Cardiac fibroblast (primary cell): ENCODE measurements at places on chromosomes 11 and 22.

- peak; percentile 22 for DNase-seq
Measured at GRCh38 chr11:5288108-5288905, 13.4 kb downstream of the OR51B4 start.

GRCh38 chr11:40732132-40732531, 727.3 kb downstream of the LRRC4C start:
- DNase-seq = no peak

DNA sequence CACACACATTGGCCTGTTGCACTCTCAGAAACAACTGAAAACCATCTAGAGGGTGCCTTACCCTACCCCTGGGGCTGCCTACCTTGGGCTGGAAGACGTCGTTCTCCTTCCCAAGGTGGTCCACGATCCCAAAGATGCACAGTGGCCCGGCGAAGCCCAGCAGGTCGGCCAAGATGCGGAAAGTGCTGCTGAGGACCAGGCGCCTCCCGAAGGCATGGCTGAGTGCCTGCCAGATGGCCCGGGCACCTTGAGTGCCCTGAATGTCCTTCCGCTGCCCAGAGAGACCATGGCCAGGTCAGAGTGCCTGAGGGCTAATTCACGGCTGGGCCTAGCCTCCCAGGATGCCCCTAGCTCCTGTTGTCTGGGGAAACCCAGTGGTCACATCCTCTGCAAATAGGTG, 16.2 kb downstream of the ABCC8 start:
- no peak for DNase-seq

GRCh38 chr11:35313760-35314153, 105.6 kb downstream of the SLC1A2 start:
- DNase-seq = no peak

DNA sequence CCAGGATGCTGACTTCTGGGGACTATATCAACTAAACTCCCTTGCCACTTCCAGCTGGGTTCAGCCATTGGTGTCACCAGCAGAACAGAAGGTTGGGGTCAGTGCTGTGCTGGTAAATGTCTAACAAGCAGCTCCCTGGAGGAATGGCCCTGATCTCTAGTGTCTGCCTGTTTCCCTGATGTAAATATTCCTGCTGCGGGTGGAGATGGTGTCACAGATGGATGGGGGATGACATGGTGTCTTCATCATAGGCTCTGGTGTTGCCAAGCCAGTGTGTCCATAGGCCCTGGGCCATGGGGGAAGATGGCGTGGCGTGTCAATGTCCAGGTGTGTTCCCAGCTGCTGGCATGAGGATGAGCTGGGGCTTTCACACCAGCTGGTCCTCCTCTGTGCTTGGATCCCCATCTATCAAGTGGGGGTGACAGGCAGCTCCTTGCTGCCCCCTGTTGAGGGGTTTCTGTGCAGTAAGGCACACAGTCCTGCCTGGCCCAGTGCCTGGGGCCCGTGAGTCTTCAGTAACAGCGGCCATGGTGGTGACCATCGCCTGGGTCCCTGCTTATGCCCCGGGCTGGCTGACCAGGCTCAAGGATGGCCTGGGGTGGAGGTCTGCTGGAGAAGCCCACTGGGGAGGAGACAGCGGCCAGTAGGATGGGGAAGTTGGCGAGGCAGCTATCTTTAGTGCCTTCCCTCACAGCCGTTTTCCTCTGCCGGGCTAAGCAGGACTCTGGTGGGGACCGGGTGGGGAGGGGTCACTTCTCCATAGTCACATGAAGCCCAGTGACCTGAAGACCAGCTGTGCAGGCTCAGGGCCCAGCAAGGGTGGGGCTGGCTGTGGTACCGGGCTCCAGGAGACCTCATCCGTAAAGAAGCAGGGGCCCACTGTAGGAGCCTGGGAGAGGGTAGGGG, 12.7 kb downstream of the RPL3 start:
- DNase-seq = peak; percentile 36

DNA sequence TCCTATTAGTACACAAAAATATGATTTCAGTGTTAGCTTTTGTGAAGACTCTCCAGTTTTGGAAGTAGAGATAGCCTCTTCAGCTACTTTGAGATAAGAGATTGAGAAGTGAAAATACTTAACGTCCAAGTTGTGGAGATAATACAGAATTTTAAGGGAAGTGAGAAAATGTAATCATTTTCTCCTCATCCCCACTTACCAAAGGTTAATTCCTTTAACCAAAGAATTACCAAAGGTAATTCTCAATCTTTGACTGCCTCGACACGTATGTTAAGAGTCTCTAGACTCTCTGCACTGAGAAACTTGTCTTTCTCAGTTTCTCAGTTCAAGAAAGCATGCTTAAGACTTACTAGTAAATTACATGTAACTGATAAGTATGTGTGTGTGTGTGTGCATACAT, 15.3 kb downstream of the C11orf54 start:
- no peak for DNase-seq

DNA sequence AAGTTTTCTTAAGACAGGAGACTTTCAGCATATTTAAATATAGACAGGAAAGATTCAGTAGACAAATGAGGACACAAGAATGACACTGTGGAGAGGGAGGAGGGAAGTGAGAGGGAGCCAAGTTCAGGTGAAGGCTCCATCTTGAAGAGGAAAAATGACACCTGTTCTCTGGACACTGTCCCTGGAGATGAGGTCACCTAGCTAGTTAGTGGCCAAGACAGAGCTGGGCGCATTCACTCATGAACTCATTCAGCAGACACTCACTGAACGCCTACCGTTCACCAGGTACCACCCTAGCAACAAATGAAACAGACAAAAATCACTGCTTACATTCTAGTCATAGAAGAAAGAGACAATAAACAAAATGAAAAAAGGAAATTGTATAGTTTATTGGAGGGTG, 103.3 kb upstream of the PARVA start:
- no peak for DNase-seq

DNA sequence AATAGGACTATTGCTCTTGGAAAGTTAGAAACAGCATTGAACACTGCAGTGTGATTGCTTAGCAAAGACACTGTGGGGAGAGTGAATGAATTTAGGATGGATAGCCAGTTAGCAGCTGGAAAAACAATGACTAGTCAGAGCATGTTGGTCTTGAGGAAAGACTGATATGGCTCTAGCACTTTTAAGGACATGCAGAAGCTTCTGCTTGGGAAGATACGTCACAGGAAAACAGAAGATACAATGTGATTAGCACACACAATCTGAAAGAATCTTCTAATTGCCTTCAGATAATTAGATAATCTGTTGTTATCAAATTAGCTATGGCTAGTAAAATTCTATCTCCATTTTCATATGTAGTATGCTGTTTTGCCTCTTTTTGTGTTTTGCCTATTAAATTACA, 530.7 kb upstream of the CHORDC1 start:
- DNase-seq = no peak

- peak; percentile 94 for DNase-seq
Measured at GRCh38 chr11:8813658-8814057, 97.3 kb upstream of the AKIP1 start.

- peak; percentile 69 for DNase-seq
Measured at GRCh38 chr22:24506802-24507438, 11.8 kb downstream of the UPB1 start.

GRCh38 chr22:49724893-49725489, 102.7 kb downstream of the BRD1 start:
- peak; percentile 45 for DNase-seq

GRCh38 chr11:32348502-32348901, 86.8 kb downstream of the WT1 start:
- no peak for DNase-seq

DNA sequence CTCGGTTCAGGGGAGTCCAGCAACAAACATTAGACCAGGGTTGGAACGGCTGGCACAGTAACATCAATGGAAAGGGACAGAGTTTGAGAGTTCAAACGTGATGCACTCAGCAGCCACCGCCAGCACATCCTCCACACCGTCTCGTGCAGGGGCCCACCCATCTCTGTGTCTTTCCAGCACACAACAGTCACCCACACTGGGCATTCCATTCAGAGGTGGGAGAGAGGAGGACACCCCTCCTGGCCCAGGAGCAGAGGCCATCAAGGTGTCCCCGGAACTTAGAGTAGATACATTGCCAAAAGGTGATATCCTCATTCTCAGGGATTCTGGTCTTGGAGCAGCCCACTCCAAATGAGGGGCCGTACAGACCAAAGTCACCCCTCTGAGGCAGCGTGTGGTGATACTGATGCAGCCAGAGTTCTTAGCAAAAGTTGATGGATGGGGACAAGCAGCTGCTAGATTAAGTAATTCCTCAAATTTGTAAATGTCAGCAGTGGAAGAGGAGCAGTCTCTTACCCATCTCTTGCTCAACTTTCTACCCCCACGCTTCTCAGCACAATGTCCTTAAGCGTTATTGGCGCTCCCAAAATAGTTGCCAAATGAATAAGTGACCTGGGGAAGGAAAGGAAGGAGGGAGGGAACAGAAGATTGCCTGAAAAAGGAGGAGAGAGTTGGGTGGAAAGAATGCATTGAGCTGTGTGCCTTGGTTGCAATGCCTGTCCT, 5.5 kb downstream of the SNAP29 start:
- DNase-seq = peak; percentile 27

DNA sequence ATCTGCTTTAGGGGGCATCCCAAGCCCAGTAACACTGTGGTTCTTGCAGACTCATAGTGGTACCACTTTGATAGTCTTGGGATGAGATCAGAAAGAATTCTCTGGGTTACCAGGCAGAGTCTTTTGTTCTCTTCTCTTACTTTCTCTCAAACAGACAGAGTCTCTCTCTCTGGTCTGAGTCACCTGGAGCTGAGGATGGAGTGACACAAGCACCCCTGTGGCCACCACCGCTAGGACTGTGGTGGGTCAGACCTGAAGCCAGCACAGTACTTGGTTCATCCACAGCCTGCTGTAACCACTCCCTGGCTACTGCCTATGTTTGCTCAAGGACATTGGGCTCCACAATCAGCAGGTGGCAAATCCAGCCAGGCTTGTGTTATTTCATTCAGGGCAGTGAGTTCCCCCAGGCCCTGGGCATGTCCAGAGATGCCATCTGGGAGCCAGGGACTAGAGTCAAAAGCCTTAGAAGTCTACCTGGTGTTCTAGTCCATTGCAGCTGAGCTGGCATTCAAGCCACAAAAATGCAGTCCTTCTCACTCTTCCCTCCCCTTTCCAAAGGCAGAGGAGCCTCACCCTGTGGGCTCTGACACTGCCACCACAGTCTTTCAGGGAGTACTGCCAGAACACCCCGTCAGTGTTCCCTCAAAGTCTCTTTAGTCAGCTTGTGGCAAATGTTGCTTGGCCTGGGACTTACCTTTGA, 29.9 kb downstream of the ENDOD1 start:
- DNase-seq = no peak

DNA sequence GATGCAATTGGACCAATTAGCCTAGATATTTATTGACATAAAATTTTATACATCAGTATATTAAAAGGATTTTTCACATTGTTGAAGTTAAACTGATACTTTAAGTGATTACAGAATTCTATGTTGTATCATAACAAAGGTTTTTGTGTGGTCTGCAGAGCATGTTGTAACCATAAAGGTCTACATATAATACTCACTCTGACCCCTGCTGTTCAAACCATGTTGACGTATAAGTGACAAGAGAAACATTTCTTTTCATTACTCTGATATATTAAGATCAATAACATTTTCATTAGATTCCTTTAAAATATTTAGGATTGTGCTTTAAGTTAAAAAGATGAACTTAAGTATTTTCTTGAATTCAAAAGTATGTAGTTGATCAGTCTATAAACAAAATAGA, 63.9 kb downstream of the GAS2 start:
- DNase-seq = peak; percentile 15

DNA sequence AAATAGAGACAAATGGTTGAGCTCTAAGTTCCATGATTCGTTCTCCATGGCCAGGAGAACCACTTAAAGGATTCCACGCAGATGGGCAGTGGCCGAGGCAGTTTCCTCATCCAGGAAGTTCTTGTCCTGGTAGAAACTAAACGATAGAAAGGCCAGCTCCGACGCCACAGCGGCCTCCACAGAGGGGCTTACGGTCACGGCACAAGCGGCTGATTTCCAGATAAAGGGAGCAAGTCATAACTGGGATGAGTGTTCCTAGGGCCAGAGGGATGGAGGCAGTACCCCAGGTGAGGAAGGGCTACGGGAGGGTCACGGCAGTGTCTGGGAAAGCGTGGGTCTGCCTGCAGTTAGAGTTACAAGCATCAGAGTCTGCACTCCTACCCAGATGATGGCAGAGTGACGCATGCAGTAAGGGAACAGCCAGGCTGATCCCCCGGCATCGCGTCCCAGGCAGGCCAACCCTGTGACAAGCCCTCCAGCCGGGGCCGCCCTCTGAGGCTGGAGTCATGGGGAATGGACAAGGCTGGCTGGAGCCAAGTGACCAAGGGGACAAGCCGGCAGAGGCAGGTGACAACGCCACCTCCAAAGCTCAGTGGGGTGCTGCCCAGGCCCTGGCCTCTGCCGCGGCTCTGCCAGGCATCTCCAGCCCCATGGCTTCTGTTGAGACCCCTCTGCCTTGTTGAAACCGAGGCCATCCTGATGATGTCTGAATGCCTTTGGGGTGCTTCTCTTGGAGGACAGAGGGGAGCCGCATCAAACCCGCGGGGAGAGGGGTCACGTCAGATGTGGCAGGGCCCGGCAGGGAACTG, 475.1 kb downstream of the BRD1 start:
- no peak for DNase-seq

DNA sequence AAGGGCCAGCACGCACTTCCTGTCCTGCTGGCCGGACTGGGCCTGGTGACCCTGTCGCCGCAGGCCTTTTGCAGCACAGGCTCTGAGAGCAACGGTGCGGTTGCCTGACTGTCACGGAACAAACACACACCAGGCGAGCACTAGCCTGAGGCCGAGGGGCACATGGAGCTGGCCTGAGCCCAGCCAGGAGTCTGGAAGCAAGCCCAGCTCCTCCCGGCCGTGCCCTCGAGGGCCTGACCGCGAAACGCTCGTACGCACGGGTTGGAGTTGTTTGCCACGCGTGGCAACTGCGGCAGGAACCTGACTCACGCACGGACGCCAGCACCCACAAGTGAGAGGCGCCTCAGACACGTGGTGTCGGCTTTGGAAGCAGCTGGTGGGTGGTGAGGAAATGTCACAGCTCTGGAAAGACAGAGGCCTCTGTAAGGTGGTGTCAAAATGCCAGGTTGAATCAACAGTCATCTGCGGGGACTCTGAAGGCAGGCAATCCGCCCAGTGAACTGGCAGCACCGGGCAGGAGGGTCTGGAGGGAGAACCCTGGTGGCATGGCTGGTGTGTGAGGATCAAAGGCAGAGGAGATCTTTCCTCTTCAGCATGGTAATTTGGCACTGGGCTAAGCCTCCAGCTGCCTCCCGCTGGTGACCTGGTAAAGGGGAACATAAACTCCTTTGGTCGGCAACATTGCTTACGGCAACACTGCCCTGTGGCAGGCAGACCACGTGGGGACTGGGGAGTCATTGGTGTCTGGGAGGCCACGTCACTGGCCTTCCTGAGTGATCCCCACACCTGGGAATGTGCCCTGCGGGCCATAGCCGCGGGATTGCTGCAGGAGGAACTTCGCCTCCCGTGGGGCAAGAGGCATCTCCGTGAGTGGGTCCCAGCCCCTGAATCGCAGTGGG, 15.3 kb upstream of the IL17REL start:
- no peak for DNase-seq
